ENCODE measurements at places on chromosomes 3 and 15.

DNA sequence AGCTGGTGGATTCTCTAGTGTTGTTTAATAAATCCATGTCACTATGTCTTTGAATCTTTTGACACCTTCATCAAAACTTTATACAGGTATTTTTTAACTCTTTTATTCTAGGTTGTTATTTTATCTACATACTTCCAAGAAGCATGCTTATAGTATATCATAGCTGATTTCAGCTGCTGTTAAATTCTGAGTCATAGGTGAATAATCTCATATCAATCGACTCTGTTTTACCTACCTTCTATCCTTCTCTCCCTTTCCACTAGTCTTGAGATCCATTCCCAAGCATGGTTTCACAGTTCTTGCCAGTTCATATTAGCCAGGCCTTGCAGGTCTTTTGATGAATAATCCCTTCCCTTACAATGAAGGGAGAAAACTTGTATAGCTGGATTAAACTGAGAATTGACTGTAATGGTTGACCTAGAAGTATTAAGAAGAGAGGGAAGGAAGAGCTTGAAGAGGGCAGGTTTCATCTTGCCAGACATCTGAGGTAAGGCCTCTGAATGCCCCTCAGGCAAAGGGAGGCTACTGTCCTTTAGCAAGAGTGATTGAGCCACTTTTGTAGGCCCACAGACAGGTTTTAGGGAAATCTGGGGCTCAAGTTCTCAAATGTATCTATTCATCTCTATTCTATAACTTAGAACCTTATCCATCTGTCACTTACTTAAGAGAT lies 146.4 kb downstream of the EPHA6 start:
- no peak for DNase-seq

GRCh38 chr3:58490860-58491501 lies 915 bp upstream of the KCTD6 start:
- DNase-seq = no peak

GRCh38 chr3:64440498-64440897 lies 215.2 kb upstream of the PRICKLE2 start:
- peak; percentile 73 for DNase-seq

DNA sequence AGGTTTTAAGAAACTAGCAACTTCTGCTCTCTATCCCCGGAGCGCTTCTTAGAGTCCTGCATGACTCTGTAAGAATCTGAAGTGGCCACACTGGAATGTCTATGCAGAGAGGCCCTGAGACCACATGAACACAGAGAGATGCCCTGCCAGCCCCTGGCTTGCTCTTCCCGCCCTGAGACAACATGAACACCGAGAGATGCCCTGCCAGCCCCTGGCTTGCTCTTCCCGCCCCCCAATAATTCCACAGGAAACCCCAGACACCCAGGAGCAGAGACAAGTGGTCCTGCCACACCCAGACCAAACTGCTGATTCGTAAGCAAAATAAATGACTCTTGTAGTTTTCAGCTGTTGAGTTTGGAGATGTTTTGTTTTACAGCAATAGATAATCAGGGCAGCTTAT lies 166.1 kb downstream of the OSBPL10 start:
- DNase-seq = peak; percentile 11

- no peak for DNase-seq
Measured at GRCh38 chr3:61605589-61606175, 44.3 kb downstream of the PTPRG start.

DNA sequence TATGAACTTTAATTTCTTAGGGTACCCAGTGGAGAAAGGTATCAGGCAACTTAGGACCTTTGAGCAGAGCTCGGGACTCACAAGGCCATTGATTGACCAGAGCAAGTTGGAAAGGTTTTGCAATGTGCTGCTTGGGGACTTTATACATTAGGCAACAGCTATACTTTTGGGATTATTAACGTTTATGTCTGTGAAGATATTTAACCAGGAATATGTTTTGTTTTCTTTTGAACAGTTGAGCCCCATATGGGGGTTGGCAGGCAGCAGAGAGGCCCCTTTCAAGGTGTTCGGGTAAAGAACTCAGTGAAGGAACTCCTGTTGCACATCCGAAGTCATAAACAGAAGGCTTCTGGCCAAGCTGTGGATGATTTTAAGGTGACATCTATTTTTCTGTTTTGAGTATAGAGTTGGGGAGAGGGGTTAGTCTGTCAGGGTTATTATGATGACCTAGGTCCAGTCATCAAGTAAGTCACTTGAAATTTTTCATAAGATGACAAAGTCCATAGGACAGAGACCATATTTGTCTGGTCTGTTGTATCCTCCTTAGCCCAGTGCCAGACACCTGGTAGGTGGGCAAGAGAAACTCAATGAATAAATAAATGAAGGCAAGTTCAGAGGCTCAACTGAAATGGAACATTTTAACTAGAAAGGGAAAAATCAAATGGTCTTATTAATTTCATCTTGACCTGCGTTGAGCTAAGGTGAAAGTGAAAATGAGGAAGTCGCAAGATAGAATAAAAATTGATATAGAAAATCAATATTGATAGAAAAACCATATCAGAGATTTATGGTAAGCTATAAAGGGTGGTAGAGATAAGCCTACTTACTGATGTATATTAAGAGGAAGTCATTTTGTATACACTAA lies 2.8 kb downstream of the NFKBIZ start:
- DNase-seq = peak; percentile 26

- no peak for DNase-seq
Measured at GRCh38 chr15:60674704-60675395, 195.9 kb upstream of the ICE2 start.

DNA sequence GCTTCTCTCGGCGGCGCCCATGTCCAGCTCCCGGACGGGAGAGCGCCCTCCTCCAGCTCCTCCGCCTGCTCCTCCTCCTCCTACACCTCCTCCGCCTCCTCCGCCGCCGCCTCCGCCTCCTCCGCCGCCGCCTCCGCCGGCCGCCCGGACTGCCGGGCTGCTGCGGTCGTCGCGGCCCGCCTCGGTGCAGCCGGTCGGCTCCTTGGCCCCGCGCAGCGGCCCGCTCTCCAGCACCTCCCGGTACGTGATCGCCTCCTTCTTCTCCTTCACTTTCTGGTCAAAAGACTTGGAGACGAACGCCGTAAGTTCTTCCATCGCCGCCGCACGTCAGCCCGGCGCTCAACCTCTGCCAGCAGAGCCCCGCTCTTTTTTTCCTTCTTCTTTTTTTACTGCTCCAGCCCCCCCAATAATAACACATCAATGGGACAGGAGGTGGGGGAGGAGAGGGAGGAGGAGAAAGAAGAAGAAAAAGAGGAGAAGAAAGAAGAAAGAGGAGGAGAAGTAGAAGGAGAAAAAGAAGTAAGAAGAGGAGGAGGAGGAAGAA lies 438 bp downstream of the SHOX2 start:
- DNase-seq = peak; percentile 82

- DNase-seq = no peak
Measured at GRCh38 chr3:172334671-172335207, 113.5 kb downstream of the GHSR start.

Measured in adipocyte (in vitro differentiated cells).